ENCODE measurements at places on chromosomes 12 and 14. TPM values are rescaled to one million over a fixed set of nuclear protein-coding genes. Genes with fewer than 3 reads are reported as not detected.

DNA sequence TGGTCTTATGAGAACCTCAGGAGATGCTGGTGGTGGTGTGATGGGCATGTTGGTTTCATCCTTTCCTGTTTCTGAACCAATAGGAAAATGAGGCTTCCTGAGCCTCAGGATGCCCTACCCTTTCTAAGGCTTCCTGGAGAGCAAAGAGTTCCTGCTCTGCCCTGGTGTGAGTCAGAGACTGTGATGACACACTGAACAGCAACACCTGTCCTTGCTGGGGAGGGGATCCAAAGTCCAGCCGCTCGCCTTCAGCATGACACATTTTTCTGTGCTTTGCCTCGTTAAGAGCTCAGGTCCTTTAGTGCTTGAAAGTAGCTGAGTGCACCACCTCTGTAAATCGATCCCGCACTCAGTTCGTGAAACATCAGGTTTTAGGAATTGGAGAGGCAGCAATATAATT is 116.0 kb downstream of the CACNA1C start:
- DNase-seq, result no peak

DNA sequence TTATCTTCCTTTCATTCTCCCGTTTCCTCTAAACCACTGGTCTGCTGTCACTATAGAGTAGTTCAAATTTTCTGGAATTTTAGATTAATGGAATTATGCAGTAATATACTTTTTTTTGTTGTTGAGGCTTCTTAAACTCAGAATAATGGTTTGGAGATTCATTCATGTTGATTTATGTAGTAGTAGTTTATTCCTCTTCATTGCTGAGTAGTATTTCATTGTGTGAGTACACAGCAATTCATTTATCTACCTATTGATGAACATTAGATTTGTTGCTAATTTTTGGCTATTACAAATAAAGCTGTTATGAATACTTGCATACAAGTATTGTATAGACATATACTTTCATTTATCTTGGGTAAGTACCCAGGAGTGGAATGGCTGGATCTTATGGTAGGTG is 7.2 kb downstream of the RASSF8 start:
- DNase-seq, result no peak

DNA sequence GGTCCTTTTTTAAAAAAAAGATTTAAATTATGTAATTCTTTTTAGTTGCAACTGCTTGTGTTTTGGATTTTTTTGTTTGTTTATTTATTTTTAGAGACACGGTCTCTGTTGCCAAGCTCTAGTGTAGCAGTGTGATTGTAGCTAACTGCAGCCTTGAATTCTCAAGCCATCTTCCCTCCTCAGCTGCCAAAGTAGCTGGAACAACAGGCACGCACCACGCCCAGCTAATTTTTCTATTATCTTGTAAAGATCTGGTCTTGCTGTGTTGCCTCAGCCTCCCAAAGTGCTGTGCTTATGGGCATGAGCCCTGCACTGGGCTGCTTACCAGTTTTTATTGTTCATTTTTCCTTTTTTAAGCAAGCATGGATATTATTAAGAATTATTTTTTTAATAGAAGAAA is 10.6 kb upstream of the ART4 start:
- no peak for DNase-seq

DDX24 gene
- 145 TPM for polyA plus RNA-seq

KRT75 gene
- polyA plus RNA-seq, result not detected

All from AG04450 (cell line).